ENCODE measurements at places on chromosomes 13 and 19.

DNA sequence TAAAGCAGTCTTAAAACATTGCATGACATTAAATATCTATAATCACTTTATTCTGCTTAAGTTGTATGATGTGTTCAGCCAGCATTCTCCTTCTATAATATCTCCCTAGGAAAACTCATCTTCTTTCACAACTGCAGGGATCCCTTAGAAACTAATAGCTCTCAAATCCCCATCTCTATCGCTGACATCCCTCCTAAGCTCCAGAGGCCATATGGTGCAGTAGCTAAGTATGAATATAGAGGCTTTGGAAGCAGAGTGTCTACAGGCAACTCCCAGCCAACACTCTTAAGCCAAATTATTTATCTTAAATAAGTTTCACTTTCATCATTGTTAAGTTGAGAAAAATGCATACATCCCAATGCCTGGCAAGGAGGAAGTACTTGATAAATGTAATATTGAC lies 349.5 kb upstream of the MIR17HG start:
- no peak for DNase-seq

DNA sequence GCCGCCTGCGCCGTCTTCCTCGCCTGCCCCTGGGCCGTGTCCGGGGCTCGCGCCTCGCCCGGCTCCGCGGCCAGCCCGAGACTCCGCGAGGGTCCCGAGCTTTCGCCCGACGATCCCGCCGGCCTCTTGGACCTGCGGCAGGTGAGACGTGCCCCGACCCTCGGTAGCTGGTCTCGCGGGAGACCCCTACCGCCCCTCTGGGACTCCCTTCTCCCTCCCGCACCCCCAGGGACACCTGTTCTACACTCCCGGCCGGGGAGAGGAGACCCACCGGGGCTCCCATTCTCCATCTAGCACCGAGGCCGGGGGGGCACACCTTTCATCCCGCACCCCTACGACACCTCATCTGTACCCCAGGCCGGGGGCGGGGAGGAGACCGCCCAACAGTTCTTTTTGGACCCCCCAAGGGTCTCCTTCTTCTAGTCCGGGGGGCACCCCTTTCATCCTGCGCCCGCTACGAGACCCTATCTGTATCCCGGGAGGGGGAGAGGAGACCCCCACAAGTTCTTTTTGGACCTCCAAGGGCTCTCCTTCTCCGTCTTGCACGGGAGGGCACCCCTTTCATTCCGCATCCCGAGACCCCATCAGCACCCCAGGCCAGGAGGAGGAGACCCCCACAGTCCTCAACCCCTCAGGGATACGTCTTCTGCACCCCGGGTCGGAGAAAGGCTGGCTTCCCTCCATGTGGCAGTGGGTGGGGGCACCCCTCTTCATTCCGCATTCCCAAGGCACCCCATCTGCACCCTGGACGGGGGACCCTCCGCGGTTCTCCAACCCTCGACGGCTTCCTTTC lies 533 bp downstream of the TNFSF9 start:
- DNase-seq, result no peak

- no peak for DNase-seq
Observed at GRCh38 chr13:47665043-47665442, 336.0 kb downstream of the SUCLA2 start.

- no peak for DNase-seq
Observed at GRCh38 chr13:49580980-49581680, 4.2 kb downstream of the RCBTB1 start.

GRCh38 chr19:51489113-51489512 lies 10.8 kb downstream of the CEACAM18 start:
- no peak for DNase-seq

GRCh38 chr13:37460166-37460565 lies 138.4 kb downstream of the POSTN start:
- peak; percentile 47 for DNase-seq

DNA sequence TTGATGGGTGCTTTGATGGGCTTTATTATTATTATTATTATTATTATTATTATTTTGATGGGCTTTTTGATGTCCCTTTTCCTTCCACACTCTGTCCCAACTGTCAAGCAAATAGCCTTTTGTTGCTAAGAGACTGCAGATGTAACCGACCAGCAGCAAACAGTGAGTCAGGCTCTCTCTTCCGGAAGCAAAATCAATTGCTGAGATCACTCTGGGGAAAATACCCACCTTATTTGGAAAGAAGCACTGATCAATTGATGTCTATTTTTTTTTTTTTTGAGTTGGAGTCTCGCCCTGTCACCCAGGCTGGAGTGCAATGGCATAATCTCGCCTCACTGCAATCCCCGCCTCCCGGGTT lies 2.9 kb downstream of the LDLR start:
- DNase-seq, result peak; percentile 67

- no peak for DNase-seq
Observed at GRCh38 chr19:29596080-29596727, 9.9 kb upstream of the POP4 start.

DNA sequence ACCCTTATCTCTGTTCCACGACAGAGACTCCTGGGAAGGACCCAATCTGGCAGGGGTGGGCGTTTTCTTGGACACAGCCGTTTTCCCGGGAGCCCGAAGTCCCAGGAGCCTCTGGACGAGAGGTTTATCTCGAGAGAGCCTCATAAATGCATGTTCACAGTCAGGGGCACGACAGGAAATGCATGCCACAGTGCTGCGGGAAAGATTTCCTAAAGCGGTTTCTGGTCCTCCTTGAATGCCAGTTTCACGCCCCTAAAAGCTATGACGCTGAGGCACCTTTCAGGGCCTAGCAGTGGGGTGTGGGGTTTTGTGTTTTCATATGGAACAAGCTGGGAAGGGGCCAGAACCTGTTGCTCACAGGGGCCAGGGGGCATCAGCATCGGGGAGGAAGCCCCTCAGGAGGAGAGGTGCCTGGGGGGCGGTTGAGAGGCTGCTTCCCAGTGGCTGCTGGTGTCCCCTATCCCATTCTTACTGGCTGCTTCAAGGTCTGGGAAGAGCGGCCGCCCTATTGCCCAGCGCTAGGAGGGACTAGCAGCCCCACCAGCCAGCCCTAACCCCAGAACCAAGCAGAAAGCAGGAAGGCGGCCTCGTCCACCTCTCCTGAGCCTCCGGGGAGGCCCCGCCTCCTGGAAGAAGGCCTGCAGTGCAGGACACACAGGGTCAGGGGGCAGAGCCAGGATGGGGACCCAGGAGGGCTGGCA lies 157.0 kb downstream of the KDM4B start:
- DNase-seq, result no peak

- peak; percentile 48 for DNase-seq
Observed at GRCh38 chr13:30196025-30196424, 111.3 kb downstream of the KATNAL1 start.

GRCh38 chr19:51120160-51120559 lies 4.5 kb upstream of the SIGLEC9 start:
- DNase-seq, result no peak

- no peak for DNase-seq
Observed at GRCh38 chr19:49536921-49537462, 9.2 kb downstream of the RCN3 start.

DNA sequence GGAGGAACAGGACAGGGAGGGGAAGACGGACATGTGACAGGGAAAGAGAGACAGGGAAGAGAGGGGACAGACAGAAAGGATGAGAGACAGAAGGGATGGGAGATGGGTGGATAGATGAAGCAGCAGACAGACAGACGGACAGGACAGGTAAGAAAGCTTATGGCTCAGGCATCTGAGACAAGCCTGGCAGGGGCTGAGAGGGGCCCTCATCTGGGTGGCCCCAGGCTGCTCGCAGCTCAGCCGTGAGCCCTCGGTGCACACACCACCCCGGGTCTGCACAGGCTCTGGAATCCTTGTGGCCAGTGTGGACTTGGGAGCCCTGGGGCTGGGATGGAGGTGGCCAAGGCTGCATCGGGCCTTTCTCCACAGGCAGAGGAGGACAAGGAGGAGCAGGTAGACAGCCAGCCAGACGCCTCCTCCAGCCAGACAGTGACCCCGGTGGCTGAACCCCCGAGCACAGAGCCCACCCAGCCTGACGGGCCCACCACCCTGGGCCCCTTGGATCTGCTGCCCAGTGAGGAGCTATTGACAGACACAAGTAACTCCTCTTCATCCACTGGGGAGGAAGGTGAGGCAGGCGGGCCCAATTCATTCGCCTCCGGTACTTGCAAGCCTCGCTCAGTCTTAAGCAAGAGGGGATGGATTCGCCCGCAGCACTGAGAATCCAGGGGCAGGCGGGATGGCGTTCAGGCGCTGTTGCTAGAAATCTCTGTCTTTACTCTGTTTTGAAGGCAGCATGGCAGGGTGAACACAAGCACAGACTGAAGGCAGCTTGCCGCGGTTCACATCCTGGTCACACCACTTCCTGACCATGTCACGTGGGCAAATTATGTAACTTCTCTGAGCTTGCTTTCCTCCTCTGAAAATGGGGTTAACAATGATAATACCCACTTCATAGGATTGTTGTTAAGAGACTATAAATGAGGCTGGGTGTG lies 14.0 kb downstream of the GRAMD1A start:
- DNase-seq, result no peak

GRCh38 chr13:90613076-90613795 lies 734.3 kb upstream of the MIR17HG start:
- no peak for DNase-seq

DNA sequence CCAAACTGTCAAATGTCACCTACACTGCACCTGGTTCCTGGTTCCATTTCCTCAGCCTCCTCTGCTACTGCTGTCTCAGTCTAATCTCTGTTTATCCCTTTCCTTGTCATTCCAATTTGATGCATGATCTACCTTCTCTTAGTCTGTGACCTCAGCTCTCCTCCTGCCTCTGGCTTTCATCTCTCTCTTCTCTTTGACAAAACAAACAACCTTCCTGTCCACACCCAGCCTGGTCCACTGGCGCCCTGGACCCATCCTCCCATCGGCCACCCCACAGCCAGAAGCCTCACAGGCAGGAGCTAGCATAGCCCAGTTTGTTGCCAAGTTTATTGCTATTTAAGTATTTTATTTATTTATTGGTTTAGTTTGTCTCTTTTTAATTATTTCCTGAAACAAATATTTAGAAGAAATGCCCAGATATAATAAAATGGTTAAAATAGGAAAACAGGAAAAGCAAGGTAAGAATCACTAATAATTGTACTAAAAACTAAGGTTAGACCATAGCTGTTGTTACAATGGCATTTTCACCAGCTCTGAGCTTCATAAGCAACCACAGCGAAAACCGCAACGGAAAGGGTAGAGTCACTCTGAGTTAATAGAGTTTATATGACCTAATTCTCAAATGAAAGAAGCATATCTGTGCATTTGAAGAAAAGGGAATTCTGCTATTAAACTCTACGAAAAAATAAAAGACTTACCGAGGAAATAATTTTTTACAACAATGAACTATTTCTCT lies 68.6 kb downstream of the EFNB2 start:
- DNase-seq, result no peak

DNA sequence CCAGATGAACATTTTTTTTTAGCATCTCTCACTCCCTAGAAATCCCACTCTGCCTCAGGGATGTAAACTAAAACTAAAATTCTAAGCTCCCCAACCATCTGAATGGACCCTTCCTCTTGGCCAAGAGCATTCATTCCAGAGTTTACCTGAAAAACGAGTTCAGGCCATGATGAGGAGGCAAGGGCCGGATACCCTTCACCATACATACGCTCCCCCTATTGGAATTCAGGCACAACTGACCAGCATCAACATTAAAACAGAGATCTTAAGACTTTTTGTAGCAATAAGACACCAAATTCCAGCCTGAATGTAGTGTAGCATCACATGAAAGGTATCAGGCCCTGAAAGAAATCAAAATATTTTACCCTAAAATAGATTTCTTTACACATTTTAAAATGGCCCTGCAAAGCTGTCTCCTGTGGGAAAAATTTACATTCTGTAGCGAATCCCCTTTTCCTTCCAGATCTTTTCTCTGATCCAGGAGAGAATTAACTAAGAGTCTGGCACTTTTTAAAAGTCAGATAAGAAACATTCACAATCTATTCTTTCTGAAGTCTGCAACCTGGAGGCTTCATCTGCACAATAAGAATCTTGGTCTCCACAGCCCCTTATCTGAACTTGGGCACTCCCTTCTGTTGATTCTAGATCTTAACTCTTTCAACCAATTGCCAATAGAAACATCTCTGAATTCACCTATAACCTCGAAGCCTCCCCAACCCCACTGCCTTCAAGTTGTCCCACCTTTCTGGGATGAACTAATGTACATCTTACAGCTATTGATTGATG lies 888.5 kb downstream of the UQCRFS1 start:
- no peak for DNase-seq

- DNase-seq, result no peak
Observed at GRCh38 chr19:42521346-42522030, 6.8 kb downstream of the CEACAM1 start.

- peak; percentile 42 for DNase-seq
Observed at GRCh38 chr13:70568571-70568970, 460.3 kb upstream of the KLHL1 start.

DNA sequence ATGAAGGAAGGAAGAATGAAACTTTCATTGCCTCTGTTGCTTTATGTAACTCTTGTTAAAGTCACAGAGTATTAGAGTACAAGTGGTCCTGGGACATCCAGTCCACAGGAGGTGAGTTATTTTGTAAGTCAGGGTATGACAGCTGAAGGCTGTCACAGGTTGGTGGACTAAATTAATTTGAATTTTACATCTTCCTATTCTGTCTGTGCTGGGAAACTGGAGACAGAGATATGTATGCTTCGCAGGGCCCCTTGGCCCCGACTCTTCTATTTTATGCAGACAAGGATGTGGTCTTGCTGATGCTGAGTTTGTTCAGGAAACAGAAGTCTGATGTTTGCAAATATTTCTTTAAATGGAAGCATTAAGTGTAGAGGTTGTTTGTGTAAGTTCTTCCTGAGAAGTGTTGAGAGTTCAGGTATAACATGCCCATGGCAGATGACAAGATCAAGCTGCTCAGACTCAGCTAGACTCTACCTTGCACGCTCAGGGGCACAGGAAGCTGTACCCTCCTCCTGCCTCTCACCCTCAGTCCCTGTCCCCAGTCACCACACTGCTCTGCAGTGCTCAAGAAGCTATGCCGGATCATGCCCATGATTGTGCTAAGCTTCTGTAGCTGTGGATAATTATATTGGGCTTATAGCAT lies 23.4 kb downstream of the RASL11A start:
- no peak for DNase-seq

GRCh38 chr13:75352641-75353327 lies 129.2 kb downstream of the TBC1D4 start:
- no peak for DNase-seq

DNA sequence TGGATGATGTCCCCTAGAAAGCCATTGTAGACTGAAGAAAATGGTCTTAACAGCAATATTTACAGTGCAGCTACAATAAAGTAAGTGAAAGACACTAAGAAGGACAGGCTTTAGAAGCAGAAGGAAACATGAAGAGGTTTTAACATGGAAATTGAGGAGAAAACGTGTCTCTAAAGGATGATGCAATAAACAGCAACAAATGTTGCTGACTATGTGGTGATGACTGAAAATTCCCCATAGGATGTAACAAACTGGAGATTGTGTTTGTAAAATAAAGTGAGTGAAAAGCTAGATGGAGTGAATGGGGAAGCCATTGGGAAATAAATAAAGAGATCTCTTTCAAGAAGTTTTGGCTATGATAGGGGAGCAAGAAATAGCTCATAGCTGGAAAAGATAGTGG lies 186.7 kb upstream of the IPO5 start:
- DNase-seq, result peak; percentile 28

GRCh38 chr13:42926555-42926954 lies 65.5 kb downstream of the EPSTI1 start:
- no peak for DNase-seq

- DNase-seq, result no peak
Observed at GRCh38 chr13:77696006-77696878, 1.2 kb upstream of the SLAIN1 start.
